ENCODE measurements at places on chromosomes 16 and 17. TPM values are rescaled to one million over a fixed set of nuclear protein-coding genes. Genes with fewer than 3 reads are reported as not detected.

DNA sequence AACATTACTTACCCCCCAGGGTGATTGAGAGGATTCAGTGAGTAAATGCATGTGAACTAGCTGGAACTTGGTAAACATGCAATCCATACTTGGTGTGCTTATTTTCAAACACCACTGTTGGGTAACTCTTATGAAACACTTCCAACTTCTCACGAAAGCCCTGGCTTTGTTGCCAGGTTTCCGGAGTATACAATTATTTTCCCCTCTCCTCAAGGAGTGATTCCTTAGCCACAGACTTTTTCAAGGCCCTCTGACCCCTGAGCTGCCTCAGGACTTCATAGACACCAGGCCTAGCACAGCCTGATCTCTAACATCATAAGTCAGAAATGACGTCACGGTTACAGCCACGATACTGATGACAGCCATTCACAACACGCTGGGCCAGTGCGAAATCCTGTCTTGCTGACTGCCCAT lies 27.6 kb downstream of the HSD17B2 start:
- peak; percentile 96 for DNase-seq

DNA sequence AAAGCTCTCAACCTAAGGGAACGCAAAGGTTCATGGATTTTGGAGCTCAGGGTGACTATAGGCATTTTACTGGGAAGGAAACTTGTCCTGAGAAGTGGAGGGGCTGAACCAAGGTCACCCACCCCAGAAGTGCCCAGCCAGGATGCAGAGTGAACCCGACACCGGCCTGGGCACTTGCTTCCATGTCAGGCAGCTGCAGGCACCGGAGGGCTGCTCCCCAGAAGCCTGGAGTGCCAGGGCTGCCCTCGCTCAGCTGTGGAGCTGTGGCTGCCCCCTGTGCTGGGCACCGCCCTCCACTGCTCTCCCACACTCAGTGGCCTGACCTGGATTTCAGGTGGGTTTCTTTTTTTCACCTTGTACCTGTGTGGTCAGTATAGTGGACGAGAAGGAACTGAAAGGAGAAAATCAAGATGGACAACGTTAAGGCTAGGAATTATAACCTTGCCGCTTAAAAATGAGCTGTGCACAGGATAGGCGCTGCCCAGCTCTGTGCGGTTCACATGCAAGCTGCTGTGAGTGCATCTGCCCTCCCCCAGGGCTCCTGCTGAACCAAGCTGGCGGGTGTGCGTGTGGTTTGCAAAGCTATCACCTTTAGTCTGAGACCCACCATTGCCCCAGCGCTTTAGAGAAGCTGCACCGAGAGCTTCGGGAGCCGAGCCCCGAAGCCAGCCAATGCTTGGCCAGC lies 2.2 kb downstream of the MAPK8IP3 start:
- DNase-seq = no peak

SPNS3 gene
- total RNA-seq = not detected

ZNF747 gene
- 4.4 TPM for total RNA-seq

DNA sequence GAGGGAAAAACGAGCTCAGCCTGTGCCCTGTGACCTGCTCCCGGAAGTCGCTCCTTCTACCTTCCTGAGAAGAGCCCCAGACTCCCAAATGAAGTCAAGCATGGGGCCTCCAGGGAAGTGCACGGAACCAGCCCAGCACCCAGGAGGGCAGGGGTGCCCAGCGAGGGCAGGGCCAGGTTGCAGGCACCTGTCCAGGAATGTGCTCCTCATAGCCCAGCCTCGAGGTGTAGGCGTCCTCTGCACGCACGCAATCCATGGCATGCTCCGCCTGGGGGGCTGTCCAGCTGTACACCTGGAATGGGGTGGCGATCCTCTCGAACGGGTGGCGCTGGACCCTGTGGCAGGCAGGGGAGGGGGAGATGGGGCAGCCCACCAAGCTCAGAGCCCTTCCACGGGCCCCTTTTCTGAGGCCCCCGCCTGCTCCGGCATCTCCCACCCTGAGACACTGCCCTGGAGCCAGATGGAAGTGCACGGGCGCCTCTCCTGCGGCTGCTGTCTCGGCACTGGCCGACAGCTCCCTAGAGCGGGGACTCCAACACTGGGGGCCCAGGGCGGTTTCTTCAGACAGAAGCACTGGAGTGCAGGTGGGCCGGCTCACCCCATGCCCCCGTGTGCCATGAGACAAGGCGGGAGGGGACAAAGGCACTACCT lies 10.9 kb downstream of the CLUH start:
- no peak for DNase-seq

SOX9 gene
- 1.2 TPM for total RNA-seq

DNA sequence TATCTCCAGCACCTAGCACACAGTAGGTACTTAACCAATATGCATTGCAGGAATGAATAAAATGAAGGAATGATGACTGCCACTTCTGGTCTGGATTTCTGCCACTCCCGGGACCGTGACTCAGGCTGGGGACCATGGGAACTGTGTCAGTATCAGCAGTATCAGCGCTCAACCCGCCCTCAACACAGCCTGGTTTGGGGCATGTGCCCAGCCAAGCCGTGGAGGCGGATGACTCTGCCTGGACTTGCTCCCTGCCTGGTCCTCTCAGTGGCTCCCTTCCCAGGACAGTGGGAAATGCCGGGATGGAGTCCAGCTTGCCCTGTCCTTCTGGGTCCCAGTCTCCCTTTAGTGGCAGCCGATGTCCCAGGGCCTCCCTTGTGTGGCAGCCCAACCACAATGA lies 55.1 kb downstream of the SRCIN1 start:
- DNase-seq = peak; percentile 90

CD300LB gene
- not detected for total RNA-seq

CDRT15L2 gene
- not detected for total RNA-seq

GRCh38 chr17:57125406-57125805 lies 40.4 kb downstream of the AKAP1 start:
- no peak for DNase-seq

DNA sequence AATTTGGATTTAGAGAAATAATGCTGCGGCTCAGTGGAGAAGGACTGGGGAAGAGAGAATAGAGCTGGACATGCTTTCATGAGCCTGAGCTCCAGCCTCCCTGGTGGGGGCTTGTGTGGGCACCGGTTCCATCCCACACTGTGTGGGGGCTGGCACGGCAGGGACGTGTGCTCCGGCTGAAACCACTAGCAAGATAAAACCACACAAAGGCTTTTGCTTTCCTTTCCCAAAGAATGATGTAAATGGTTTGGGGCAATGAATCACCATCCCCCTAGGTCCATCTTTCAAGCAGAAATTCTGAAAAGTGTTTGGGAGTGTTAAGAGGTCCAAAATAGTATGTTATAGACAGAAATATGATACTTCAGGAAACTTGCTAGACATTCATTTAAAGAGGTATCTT lies 77.0 kb downstream of the CDH11 start:
- peak; percentile 11 for DNase-seq

DNA sequence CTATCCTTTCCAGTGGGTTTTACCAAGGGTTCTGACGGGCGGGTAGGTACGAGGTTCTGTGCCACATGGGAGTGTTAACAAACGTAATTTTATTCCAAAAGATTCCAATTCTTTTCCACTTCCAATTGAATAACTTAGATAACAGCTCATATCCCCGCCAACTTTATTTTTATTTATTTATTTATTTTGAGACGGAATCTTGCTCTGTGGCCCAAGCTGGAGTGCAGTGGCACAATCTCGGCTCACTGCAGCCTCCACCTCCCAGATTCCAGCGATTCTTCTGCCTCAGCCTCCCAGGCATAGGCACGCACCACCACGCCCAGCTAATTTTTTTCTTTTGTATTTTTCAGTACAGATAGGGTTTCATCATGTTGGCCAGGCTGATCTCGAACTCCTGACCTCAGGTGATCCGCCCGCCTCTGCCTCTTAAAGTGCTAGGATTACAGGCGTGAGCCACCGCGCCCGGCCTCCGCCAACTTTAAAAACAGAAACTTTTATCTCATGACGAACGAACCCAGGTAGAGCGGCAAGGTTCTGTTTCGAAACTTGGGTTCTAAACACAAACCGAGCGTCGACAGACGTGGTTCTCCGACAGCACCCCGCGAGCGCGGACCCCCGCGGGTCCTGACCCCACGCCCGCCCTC lies 613 bp downstream of the ECI1 start:
- DNase-seq = peak; percentile 29

DNA sequence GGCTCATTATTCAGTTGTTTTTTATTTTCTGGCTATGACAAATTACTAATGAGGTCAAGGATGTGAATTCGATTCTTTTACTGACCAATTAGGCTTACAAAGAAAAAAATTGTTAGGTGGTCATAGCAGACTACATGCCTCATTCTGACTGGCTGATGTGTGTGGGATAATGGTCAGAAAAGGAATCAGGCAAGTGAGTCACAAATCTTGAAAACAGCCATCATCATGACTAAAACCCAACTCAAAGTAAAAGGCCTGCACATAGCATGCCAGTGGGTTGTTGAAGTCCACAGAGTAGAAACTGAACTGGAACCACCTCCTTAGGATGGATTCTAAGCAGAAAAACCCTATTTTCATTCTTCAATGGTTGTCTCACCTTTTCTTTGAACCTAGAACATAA lies 8.6 kb downstream of the RPGRIP1L start:
- DNase-seq = peak; percentile 48

DNA sequence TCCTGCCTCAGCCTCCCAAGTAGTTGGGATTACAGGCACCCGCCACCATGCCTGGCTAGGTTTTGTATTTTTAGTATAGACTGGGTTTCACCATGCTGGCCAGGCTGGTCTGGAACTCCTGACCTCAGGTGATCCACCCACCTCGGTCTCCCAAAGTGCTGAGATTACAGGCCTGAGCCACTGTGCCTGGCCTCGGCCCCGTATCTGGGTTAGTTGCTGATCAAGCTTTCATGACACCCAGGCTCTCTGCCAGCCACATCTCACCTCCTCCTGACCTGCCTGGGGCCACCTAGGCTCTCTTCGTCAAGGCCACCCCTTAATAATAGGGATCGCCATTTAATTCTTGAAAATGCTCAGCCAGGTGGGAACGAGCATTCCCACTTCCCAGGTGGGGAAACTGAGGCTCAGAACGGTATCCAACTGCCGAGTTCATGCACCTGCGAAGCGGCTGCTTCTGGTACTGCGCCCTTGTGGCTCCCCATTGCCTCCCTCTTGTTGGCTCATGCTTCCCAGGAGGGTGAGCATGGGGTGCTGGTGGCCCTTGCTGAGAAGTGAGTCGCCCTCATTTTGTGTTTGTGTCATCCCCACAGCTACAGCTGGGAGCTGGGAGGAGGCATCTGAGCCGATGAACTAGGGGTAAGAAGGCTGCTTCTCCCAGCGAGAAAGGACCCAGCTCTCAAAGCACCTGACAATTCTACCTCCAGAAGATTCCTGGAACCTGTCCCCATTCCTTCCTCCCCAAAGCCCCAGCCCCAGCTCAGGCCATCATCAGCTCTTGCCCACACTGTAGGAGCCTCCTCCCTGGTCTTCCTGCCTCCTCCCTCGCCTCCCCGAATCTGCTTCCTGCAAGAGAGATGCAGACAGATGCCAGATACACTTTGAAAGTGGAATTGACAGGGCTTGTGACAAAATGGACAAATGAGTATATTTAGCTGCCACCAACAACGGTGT lies 17.3 kb upstream of the SNN start:
- no peak for DNase-seq

DNA sequence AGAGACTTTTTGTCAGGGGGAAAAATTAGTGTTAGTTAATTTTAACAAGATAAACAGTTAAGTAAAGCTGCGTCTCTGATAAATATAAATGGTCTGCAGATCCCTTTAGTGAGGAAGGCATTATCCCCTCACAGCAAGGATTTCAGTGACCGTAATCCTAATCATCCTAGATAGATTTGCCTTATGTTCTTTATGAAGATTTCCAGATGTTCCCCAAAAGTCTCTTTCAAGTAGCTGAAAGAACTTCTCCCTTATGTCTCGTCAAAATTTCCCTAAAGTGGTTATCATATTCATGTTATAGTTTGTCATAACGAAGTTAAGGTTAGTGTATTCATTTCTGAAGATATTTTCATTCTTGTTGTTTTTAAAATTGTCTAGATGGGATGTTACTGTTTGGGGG lies 5.6 kb downstream of the MOSMO start:
- no peak for DNase-seq

TPSG1 gene
- not detected for total RNA-seq

AIPL1 gene
- under 0.01 TPM for total RNA-seq

GDPD3 gene
- total RNA-seq = 20.7 TPM

KCNJ16 gene
- not detected for total RNA-seq

- no peak for DNase-seq
Measured at GRCh38 chr16:27600381-27600780, 50.4 kb downstream of the KATNIP start.

NLRC3 gene
- total RNA-seq = not detected

CA5A gene
- not detected for total RNA-seq

GRCh38 chr16:17125671-17126070 lies 345.1 kb downstream of the XYLT1 start:
- no peak for DNase-seq

GRCh38 chr16:67071476-67072048 lies 38.2 kb upstream of the PHAF1 start:
- DNase-seq = no peak

DNA sequence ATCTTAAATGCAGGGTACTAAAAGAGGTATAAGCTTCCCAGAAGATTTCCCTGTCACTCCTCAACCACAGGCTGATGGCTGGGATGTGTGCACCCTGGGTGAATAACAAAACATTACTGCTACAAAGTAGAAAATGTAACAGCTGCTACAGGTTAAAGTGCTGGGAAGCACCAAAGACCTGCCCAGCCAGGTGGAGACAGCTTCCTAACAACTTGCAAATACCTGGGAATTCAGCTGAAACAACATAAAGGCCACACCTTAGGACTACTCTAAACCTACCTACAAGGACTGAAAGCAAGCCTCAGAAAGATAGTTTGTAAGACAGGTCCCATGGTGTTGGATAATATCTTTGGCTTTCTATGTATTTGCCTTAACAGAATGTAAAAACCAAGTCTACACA lies 118.5 kb downstream of the CEP112 start:
- no peak for DNase-seq

- DNase-seq = no peak
Measured at GRCh38 chr16:8887431-8887765, 5.2 kb downstream of the LITAFD start.

- DNase-seq = peak; percentile 97
Measured at GRCh38 chr17:66702106-66702936, 132.6 kb upstream of the CACNG5 start.

TLCD3A gene
- 47.7 TPM for total RNA-seq

DNA sequence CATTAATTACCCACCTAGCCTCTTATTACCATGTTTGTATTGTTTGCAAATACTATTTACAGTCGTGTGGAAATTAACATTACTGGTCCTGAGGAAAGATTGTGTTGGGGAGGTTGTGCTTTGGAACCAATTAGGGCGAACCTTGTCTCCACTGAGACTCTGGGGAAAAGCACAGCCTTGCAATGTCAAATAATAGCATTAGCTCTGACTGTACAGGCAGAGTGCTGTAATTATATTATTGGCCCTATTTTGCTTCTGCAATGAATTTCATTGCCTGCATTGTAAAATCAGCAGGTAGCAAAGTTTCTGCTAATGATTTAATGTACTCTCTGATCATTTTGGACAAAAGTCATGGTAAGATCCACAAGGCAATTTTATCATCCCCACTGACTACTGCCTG lies 97.0 kb downstream of the WWOX start:
- no peak for DNase-seq

- peak; percentile 65 for DNase-seq
Measured at GRCh38 chr17:2174468-2175293, 119.8 kb downstream of the HIC1 start.

- no peak for DNase-seq
Measured at GRCh38 chr17:78257810-78258322, 26.4 kb downstream of the TMEM235 start.

MMP28 gene
- 18.7 TPM for total RNA-seq

SNF8 gene
- 77.7 TPM for total RNA-seq

All from bronchial epithelial cell (primary cell).